ENCODE measurements at places on chromosomes 16 and 17.
A peak's percentile ranks its signal among the peaks of the same experiment; 100 is the strongest.

GRCh38 chr17:22337467-22337866, 645.1 kb downstream of the KCNJ18 start:
- DNase-seq = no peak

GRCh38 chr16:28324235-28324886, 32.0 kb downstream of the SBK1 start:
- DNase-seq = no peak

GRCh38 chr16:68275611-68276191, 11.4 kb downstream of the SLC7A6 start:
- DNase-seq = no peak

- no peak for DNase-seq
Measured at GRCh38 chr17:8243827-8244226, 4.0 kb downstream of the CTC1 start.

- DNase-seq = no peak
Measured at GRCh38 chr17:64540118-64540776, 33.5 kb downstream of the CEP95 start.

DNA sequence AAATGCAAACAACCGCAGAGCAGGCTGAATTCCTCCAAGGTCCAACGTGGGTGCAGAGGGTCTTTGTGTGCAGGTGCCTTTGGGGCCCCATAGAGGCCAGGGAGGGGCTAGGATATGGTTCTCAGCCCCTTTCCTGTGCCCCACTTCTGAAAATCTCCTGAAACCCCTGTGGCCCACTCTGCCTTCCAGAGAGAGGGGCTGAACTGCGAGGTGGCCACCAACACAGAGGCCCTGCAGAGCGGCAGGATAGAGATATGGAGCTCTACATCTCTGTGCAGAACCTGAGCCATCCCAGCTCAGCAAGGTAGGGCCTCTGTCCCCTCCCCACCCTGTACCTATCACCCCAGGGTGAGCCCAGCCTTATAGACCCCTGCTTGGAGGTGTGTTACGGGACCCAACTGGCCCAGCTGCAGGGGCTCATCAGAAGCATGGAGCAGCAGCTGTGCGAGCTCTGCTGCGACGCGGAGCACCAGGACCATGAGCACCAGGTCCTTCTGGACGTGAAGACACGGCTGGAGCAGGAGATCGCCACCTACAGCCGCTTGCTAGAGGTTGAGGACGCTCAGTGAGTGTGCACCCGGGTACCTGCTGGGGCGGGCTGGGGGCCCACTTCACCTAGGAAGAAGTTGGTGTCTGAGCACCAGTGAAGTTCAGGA, 5.5 kb downstream of the USP6 start:
- DNase-seq = peak; percentile 36

DNA sequence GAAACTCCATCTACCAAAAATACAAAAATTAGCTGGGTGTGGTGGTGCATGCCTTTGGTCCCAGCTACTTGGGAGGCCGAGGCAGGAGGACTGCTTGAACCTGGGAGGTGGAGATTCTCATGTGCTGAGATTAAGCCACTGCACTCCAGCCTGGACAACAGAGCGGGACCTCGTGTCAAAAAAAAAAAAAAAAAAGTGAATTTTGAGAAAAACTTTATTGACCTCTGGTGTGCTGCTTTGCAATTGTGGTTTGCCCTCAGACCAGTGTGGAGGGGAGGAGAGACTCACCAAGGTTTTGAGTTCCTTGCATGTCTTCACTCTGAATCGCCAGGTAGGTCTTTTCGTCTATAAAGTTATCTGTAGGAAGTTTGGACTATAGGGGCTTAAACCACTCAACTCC, 145.2 kb downstream of the CPPED1 start:
- no peak for DNase-seq

GRCh38 chr17:48439110-48439850, 9.3 kb upstream of the SKAP1 start:
- no peak for DNase-seq
